ENCODE measurements at places on chromosomes 2 and 18.

GRCh38 chr2:3601561-3602271, 6.8 kb downstream of the COLEC11 start:
- no peak for DNase-seq

DNA sequence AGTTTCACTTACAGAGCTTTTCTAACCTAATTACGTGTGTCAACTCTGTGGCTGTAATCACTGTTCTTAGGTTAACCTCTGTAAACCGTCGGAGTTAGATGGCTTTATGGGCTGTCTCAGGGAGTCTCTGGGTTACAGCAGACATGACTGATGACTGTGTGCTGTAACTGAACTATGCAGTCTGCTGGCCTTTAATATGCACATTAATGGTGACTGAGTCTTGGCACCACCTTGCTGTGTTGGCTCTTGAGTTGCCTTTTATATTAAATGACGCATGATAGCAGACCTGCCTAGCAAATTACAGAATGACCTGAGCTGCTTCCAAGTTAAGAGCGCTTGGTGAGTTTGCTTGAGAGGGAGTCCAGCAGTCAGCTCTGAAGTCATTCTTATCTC, 90.1 kb downstream of the ACKR3 start:
- no peak for DNase-seq

DNA sequence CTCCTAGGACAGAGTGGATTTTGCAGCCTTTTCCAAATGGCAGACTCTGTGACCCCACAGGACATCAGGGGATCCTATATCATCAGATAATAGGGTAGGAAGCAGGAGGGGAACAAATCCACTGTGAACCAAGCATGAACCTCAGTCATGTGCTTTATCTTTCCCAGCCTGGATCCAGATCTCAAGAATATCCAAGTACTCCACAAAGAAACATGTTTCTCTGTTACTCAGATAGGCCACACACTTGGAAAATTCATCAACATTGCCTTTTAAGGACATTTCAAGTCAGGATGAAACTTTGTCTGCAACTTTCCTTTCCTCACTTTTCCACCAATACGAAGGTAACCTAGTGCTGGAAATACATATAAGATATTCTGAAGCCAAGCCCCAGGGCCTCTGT, 85.8 kb downstream of the RDH14 start:
- no peak for DNase-seq

DNA sequence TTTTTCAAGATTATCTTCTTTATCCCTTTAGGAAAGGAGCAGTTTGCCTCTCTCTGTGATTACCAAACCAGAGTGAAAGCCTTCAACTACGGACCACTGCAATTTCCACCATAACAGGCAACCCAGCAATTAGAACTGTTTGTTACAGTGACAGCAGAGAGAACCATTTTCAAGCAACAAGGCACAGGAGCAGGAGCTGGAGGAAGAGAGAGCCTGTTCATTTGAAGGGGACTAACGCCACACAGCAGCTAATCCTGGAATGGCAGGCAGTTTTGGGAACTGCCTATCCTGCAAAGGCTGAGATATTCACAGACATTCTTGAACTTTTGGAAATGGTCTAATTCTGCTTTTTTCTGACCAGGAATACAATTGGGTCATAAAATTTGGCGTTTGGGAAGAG, 1541.9 kb upstream of the PIK3C3 start:
- DNase-seq, result no peak

- no peak for DNase-seq
Observed at GRCh38 chr18:71168557-71169145, 879.8 kb downstream of the SOCS6 start.

GRCh38 chr18:24947521-24948305, 404.3 kb downstream of the ZNF521 start:
- no peak for DNase-seq

- no peak for DNase-seq
Observed at GRCh38 chr2:174368691-174369090, 26.8 kb upstream of the SCRN3 start.

DNA sequence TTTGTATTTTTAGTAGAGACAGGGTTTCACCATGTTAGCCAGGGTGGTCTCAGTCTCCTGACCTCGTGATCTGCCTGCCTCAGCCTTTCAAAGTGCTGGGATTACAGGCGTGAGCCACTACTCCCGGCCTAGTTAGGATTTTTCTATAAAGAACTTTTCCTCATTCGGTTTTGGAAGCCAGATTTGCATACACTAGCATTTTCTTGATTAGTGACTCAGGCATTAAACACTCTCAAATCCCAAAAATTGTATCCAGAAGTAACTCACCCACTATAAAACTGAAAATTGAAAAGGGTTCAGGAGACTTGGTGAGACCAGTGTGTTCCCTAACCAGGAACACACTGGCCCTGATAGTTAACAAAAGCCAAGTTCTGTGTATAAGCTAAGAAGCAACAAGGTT, 25.2 kb downstream of the EIF2AK3 start:
- no peak for DNase-seq

- no peak for DNase-seq
Observed at GRCh38 chr2:146130290-146130689, 1610.4 kb upstream of the ZEB2 start.

DNA sequence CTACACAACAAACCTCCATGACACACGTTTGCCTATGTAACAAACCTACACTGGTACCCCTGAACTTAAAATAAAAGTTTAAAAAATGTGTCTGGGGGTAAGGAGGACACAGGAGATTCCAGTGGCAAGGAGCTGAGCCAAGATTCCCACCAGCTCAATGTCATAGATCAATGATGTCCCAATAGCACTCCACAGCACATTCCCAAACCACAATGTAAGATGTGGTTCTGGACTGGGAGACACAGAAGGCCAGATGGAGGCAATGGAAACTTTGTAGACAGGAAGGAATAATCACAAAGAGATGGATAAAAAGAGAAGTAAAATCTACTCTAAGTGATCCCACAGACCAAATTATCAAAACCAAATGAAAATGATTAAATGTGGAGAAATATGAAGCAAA, 312.4 kb upstream of the SOX11 start:
- no peak for DNase-seq

- no peak for DNase-seq
Observed at GRCh38 chr2:237819231-237819630, 20.7 kb downstream of the RBM44 start.

- no peak for DNase-seq
Observed at GRCh38 chr18:79560042-79560860, 119.4 kb upstream of the CTDP1 start.

DNA sequence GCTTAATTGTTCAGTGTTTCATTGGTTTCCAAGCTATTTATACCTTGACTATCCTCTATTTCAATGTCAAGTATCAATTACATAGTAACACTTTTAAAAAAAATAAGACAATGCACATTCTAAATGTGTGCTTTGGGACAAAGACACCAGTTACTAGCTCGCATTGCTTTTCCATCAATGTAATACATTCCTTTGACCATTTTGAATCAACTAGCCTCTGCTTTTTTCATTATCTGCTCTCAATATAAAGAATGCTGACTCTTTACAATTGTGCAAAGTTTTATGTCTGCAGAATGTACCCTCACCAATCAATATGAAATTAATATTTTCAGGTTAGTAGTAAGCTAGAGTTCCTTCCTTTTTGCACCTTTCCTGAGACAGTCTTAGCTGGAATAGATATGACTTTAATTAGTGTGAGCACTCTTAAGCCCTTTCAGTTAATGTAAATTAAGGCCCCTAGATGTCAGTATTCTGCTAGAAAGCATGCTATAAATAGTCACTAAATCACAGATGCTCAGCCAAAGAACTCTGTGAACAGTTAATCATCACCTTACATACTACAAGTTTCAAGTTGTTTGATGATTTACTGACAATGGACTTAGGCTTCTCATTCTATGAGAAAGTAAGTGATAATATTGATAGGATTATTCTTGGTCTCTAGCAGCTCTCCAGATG, 413.6 kb downstream of the PTH2R start:
- DNase-seq, result no peak

DNA sequence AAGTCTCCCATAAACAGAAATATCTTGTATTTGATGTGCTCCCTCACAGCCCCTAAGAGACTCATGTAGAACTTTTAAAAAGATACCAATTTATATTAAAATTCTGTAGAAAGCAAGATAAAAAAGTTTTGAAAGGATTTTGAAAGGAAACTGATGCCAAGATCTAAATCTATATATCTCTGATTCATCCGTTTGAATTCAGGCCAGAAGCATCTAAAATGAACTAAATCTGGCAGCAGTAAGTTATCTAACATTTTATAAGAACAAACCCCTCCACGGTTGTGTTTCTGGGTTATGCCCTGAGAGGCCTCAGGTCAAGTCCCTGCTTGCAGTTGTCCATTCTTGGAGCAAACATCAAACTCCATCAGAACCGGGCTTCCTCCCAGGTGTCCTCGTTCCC, 165.8 kb downstream of the FBXO15 start:
- no peak for DNase-seq

DNA sequence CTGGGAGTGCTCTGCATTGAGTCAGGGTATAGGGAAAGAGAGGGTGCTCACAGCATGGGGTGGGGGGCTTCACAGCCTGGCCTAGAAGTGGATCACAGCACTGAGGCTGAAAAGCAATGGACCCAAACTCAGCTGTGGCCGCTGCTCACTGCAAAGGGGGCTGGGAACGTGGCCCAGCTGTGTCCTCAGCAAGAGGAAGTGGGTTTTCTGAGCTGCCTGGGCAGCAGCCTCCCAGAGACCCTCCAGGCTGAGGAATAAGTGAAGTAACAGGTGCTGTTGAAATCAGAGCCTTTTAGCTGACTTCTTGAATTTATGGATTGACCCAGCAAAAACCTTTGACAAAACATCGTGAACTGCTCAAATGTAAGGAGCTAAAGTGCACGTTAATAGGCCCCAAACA, 35.2 kb downstream of the PTGR3 start:
- DNase-seq, result no peak

DNA sequence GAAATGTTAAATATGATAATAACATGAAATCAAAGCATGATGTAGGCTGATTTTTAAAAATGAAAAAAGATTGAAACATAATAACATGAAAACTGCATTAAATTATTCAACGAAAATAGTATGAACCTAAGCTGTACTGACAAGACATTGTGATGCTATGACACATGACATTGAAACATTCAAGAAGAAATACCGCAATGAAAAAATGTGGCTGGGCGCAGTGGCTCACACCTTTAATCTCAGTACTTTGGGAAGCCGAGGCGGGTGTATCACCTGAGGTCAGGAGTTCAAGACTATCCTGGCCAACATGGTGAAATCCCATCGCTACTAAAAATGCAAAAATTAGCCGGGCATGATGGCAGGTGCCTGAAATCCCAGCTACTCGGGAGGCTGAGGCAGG, 14.6 kb downstream of the CXCR1 start:
- no peak for DNase-seq

- DNase-seq, result no peak
Observed at GRCh38 chr2:7206111-7206810, 289.0 kb downstream of the RNF144A start.
